ENCODE measurements at places on chromosomes 3 and 15.

DNA sequence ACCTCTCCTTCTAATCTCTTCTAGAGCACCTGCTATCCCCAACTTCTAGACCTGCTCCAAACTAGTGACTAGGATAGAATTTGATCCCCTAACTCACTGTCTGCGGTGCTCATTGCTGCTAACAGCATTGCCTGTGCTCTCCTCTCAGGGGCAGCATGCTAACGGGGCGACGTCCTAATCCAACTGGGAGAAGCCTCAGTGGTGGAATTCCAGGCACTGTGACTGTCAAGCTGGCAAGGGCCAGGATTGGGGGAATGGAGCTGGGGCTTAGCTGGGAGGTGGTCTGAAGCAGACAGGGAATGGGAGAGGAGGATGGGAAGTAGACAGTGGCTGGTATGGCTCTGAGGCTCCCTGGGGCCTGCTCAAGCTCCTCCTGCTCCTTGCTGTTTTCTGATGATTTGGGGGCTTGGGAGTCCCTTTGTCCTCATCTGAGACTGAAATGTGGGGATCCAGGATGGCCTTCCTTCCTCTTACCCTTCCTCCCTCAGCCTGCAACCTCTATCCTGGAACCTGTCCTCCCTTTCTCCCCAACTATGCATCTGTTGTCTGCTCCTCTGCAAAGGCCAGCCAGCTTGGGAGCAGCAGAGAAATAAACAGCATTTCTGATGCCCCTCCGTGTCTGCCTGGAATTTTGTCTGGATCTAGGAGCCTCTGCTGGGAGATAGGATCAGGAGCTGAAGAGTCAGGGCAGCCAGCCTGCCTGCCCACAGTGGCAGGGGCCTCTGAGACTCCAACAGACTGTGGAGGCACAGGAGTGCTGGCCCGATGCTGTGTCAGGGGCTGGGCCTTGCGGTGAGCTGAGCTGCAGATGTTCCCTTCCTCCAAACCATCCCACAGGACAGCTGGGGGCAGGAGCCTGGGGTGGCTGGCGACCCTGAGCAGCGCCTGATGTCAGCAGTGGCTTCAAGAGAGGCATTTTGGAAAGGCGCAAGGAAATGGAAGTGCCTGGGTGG lies 3.0 kb downstream of the ISLR start:
- peak; percentile 49 for DNase-seq

GRCh38 chr3:196192036-196192523 lies 19.1 kb downstream of the ZDHHC19 start:
- no peak for DNase-seq

GRCh38 chr3:173221010-173221409 lies 80.0 kb upstream of the SPATA16 start:
- no peak for DNase-seq

GRCh38 chr15:60340207-60340921 lies 57.4 kb downstream of the ANXA2 start:
- DNase-seq = no peak

GRCh38 chr3:146277953-146278631 lies 27.2 kb upstream of the PLSCR4 start:
- no peak for DNase-seq

DNA sequence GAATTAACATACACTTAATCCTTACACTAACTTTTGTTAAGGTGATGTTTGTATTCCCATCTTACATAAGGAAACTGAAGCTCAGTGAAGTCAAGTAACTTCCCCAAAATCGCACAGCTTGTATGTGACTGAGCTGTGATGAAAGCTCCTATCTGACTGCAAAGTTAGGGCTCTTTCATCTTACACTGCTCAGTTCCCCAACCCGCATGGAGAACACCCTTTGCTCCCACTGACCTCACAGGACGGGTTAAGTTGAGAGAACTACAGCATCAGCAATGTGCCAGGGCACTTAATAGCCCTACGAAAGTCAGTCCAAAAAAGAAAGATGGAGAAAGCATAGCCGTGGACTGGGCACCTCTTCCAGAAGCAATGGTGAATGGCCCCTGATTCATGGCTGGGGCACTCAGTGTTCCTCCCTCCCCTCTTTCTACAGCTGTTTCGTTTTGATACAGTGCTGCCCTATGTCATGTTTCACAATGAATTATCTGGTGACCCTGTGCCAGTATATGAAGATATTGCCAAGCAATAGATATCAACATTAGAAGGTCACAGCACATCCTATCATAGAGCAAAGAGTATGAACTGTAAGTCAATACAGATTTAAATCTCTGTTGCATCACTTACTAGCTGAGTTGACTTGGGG lies 38.0 kb downstream of the CADPS start:
- DNase-seq = no peak
